ENCODE measurements at places on chromosomes 5 and 9.

GRCh38 chr9:35759795-35760194 lies 5.7 kb upstream of the MSMP start:
- DNase-seq, result no peak

DNA sequence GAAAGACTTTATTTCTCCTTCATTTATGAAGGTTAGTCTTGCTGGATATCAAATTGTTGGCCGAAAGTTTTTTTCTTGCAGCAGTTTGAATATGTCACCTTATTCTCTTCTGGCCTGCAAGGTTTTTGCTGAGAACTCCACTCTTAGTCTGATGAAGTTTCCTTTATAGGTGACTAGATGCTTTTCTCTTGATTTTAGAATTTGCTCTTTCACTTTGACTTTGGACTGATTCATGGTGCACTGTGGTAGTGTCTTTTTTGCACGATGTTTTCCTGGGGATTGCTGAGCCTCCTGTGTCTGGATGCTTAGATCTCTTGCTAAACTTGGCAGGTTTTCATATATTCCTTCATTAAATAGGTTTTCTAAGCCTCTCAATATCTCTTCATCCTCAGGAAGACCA lies 12.4 kb downstream of the AHRR start:
- no peak for DNase-seq

DNA sequence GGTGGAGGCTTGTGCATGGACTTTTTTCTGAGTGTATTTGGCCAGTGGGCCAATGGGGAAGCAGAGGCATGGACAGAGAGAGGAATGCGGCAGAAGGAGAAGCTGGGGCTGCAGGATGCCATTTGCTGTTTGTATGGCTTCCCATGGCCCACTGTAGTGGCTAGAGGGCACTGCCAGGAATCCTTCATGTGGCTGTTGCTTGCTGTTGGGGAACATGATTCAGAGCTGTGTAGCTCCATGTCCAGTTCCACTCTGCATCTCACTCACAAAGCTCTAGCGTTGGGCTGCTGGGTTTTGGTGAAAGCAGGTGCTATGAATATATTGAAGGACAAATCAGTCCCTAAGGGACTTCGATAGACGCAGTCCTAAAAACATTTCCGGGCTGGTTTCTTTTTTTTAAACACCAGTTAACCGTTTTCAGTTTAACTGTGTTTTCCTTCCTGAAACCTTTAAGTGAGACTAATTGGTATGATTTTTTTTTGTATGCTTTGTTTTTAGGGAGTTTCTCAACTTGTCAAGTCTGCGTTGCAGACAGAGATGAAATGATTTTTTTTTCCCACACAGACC lies 51.3 kb downstream of the SLC22A5 start:
- DNase-seq, result no peak

DNA sequence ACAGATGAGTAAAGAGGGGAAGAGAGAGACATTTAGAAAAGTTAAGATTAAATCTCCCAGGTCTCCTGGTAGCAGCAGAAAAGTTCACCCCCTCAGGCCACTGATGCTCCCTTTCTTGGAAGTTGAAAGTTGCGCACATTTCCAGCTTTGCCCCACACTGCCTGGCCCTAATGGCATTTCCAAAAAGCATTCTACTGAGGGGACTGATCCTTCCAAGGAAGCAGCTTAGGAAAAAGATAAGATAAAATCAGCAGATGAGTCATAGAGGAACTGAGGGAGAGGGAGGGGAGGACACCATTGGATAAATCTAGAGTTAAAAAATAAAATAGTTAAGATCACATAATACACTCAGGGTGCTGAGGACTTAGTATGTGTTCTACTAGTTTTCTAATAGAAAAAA lies 67.6 kb upstream of the SLC12A2 start:
- DNase-seq, result no peak
